ENCODE measurements at places on chromosomes 3 and 15.

DNA sequence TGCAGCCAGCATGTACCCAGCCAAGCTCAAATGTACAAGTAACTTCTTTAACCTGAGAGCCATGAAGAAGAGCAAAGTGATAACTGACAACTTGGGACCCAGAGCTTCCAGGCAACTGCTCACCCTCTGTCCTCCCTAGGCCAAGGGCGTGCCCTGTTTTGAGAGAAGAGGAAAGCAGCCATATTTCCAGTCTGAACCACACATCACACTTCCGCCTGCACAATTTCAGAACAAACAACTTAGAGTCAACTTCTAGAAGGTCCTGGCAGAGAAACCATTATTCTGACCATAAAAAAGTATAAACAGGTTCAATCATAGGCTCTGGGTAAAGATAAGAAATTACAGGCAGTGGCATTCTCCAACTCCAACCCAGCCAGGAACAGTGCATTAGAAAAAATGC lies 50.1 kb downstream of the ITGB5 start:
- no peak for DNase-seq

GRCh38 chr15:81195339-81195864 lies 1.3 kb upstream of the IL16 start:
- DNase-seq: no peak

DNA sequence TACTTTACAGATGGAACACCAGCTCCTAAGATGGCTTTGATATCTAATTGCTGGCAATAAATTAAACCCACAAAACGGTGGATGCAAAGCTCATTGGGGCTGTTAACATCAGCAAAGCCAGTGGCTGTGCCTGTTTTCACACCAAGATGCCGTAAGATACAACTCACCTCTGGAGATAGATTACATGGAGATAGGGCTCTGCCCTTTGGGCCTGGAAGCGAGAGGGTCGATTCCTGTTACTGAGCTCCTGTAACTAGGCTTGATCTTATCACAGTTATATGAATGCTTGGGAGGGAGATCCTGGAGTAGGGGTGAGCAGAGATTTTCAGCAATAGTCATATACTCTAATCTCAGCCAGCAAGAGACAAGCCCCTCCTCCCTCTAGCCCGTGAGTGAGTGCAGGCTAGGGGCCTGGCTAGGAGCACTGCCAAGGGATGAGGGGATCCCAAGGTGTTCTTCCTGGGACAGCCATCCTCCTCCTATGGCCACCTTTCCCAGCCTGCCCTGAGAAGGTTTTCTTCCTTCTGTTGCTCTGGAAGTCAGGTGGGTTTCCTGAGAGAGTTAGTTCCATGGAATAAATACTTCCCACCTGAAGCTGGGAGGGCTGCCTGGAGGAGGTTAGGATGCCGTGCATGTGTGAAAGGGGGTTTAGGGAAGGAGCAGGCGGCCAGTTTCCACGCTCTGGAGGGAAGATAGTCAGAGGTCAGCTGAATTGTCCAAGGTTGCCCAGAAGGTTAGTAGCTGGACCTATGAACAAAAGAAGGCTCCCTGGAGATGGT lies 18.1 kb upstream of the DOCK3 start:
- no peak for DNase-seq

- DNase-seq: no peak
These were observed 30.7 kb downstream of the CLEC3B start for GRCh38 chr3:45056608-45057301.

DNA sequence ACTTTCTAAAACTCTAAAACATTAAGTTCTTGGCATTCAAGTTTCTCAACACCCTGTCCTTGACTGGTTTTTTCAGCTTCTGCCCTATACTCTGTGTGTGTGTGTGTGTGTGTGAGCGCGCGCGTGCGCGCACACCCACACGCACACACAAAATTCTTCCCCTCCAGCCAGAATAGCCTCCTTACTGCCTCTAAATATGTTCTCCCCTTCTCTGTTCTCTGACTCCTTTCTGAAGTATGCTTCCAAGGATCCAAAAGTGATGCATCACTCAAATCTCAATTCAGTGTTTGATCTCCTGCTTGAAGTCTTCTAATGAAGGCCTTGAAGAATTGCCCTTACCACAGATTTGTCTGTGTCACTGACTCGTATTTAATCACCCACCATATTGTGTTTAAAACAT lies 129.8 kb downstream of the SLC25A26 start:
- DNase-seq: no peak

GRCh38 chr15:37837276-37837675 lies 97.2 kb upstream of the TMCO5A start:
- DNase-seq: no peak

DNA sequence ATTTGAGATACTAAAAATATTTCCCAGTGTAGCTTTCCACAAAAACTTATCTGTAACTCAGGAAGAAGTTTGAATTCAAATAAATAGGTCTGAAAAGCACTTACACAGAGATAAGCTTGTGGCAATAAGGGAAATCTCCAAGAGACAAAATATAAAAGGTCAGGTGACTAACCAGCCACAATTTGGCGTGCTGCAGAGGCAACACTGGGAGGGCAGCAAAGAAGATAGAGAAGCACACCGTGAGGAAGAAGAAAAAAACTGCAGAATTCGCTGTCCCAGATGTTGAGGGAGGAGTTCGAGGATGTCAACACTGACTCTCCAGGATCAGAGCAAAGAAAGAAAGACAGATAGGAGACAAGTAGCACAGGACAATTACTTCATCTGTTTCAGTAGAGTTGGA lies 204.4 kb downstream of the FMN1 start:
- DNase-seq: no peak

DNA sequence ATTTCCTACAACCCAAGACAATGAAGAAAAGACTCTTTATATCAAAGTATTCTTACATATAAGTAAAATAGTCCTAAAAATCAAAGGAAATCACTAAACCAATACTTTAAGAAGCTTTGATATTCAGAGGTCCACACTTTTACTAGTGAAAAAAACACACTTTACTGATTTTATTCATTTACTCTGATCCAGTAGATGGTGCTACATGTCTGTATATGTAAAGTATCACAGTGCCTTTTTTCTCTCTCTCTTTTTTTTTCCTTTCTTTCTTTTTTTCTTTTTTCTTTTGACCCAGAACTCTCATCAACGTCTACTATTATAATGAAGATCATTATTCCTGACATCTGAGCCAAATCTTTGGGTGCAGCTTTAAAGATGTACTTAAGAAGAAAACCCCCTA lies 10.8 kb upstream of the CCDC39 start:
- DNase-seq: no peak

- DNase-seq: no peak
These were observed 85.5 kb downstream of the DMXL2 start for GRCh38 chr15:51536965-51537574.

DNA sequence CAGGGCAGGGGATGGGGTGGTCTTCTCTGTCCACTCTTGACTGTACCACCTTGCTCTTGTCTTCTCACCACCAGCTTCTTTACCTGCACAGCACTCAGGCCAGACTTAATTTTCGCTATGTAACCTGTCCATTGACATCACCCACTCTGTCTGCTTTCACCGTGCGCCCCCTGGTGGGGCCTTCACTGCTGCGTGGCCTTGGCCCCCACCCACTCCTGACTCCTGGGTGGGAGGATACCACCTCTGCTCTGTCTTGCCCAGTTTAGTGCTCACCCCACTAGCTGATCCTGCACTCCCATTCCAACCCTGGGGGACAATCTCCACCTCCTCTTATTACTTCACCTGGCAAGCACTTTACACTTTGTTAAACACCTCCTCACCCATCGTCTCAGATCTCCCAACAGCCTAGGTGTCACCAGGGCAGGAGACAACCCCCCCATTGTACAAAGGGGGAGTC lies 17.7 kb downstream of the PTH1R start:
- DNase-seq: no peak

GRCh38 chr3:190070622-190071347 lies 49.9 kb downstream of the P3H2 start:
- DNase-seq: no peak

DNA sequence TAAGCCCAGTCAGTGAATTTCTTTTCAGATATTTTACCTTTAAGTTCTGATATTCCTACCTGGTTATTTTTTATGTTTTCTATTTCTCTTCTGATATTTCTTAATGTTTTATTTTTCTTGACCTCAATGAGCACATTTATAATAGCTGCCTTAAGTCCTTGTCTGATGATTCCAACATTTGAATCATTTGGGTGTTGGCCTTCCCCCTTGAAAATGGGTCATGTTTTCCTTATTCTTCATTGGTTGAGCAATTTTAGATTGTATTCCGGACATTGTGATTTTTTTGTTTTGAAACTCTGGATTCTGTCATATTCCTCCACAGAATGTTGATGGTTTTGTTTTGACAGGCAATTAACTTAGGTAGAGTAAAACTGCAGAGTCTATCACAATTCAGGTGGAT lies 9.7 kb upstream of the ACKR4 start:
- DNase-seq: no peak

- no peak for DNase-seq
These were observed 98.0 kb upstream of the RORA start for GRCh38 chr15:61327019-61327631.

GRCh38 chr15:72057548-72058091 lies 60.3 kb downstream of the MYO9A start:
- no peak for DNase-seq

GRCh38 chr3:140635276-140635675 lies 42.6 kb upstream of the TRIM42 start:
- DNase-seq: no peak

DNA sequence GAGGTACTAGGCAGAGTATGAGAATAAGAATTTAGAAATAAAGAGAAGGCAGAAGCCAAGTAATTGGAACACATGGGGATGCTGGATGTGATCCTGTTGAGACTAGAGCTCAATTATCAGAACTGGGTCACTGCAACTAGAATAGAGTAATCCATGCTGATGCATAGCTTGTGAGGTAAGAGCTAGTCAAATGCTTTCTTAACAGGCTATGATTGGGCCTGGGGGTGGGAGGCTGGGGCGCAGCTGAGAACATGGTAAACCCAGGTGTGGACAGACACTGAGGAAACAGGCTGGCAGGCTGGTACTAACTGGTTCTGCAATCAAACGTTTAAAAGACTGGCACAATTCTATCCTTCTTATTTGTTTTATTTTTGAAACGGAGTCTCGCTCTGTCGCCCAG lies 50.5 kb upstream of the LRRFIP2 start:
- DNase-seq: no peak

- no peak for DNase-seq
These were observed 145.4 kb upstream of the TLE3 start for GRCh38 chr15:70242951-70243685.

DNA sequence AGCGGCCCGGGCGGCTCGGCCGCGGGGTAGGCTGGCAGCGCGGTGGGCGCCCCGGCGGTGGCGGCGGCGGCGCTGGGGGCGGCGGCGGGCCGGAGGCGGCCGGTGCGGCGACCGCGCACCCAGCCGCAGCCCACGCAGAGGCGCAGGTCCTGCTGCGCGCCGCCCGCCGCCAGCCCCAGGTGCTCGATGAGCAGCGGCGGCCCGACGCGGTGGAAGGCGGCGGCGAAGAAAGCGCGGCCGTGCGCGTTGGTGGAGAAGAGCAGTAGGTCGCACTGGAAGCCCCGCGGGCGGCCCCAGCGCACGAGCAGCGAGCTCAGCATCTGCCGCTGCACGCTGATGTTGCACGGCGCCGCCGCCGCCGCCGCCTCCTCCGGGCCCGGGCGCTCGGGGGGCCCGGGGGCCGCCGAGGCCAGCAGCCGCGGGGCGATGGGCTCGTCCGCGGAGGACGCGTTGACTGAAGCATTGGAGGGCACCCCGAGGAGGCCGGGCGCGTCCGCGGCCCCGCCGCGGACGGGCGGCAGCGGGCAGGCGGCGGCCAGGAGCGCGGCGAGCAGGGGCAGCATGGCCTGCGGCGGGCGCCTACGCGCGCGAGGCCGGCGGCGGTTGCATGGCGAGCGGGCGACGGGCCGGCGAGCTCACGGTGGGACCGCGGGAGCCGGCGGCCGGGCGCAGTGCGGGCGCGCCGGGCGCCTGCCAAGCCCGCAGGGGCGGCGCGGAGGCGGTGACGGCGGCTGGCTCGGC lies 452 bp downstream of the TMEM158 start:
- DNase-seq: no peak

GRCh38 chr15:92714077-92714476 lies 58.5 kb upstream of the FAM174B start:
- DNase-seq: peak; percentile 5

DNA sequence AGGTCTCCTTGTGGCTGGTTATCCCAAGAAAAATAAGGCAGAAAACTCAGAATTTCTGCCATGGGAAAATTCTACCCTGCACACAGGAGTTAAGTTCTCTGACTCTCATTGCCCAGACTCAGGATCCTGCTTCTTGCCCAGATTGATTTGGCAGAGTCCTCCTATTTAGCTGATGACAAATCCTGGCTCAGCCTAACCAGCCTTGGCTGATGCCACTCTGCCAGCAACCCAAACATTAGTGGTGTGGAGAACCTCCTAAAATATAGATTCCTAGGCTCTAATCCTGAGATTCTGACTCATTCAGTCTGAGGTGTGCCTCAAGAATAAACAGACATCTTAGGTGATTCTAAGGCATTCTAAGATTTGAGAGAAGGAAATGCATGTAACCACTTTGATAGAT lies 60.5 kb upstream of the ACTC1 start:
- peak; percentile 63 for DNase-seq

- DNase-seq: no peak
These were observed 463 bp downstream of the TERC start for GRCh38 chr3:169764312-169764881.

- no peak for DNase-seq
These were observed 706 bp downstream of the DVL3 start for GRCh38 chr3:184155644-184156521.

DNA sequence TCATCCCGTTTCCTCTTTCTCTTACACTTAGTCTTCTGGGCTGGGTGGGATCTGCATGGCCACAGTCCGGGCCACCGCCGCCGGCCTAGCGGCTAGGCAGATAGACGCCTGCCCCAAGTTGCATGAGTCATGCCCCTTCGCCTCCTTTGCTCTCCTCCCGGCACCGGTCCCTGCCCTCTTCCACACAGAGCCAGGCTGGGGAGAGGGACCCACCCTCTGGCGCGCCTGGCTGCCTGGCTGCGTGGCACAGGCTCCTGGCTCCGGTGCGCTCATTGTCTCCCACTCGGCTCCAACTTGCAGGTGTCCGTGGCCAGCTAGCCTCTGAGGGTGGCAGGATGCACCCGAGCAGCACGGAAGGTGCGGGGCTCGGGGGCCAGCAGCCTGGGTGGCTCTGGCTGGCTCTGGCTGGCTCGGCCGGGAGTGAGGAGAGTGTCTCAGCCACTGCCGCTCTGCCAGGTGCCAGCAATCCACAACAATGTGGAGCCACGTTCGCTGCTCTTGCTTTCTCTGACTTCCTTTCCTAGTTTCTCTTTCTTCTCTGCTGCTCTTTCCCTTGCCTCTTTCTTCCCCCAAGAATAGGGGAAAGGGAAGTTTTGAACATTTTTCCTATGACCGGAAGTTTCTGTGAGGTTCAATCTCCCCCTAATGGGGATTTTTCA lies 22.4 kb upstream of the MTHFS start:
- DNase-seq: no peak

Measured in NCI-H446 treated with DMSO at 0.1 percent for 48 hours (cell line).